ENCODE measurements at places on chromosomes 13 and 19.

GRCh38 chr19:51735759-51736449, 12.1 kb upstream of the HAS1 start:
- DNase-seq, result no peak

GRCh38 chr19:48654299-48655059, 8.5 kb upstream of the CA11 start:
- DNase-seq, result no peak

DNA sequence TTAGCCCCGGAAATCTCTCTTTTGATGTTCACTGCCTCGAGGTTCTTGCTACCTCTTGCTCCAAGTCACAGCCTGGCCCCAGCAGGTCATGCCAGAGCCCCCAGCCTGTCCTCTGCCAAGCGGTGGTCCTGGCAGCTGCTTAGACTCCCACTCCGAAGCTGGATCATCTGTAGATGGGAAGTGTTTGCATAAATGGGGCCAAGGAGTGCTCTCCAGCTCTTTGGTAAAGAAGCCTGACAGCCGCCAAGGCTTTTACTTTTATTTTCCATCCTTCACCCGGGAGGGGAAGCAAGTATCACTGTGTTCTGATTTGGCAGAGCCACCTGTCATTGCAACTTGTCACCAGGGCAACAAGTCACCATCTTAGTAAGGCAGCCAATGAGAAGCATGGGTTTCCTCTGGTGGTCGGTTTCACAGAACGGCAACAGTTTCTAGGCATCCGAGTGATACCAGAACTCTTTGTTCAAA, 10.6 kb upstream of the RETN start:
- DNase-seq, result no peak

GRCh38 chr19:18742838-18743783, 48.0 kb downstream of the COMP start:
- peak; percentile 88 for DNase-seq

- DNase-seq, result peak; percentile 24
Measured at GRCh38 chr19:56671613-56671994, at the start of gene ZNF835. TSS of gene ZNF835 (minus strand) at chr19:56671757. CDS start at chr19:56665198, 6,559 bp downstream.

- no peak for DNase-seq
Measured at GRCh38 chr13:33403807-33404362, 118.3 kb upstream of the STARD13 start.

DNA sequence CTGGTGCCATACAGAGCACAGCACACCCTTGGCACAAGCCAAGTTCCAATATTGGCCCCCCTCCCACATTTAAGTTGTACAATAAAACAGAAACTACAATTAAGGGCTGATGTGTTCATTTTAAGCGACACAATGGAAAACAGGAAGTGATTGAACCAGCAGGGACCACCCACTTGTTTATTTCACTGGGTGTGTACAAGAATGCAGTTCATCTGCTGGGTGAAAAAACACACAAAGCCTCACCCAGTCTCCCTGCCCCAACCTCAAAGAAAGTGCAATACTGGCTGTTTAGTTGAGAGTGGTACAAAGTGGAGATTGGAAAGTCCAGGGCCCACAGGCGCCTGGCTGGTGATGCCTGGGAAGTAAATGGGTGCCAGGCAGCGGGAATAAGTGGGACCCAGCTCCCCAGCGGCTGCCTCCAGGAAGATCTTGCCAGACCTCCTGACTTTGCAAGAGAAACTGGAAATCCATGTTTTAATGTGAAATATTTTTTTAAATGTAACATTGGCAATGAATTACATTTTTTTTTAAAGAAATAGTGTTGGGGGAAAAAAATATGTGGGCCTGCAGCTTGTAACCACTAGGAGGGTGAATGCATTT, 322.1 kb downstream of the ZNF536 start:
- DNase-seq, result no peak

GRCh38 chr19:51367255-51367564, 1.0 kb upstream of the ETFB start:
- no peak for DNase-seq

GRCh38 chr13:26847281-26847680, 86.7 kb upstream of the GPR12 start:
- DNase-seq, result no peak

DNA sequence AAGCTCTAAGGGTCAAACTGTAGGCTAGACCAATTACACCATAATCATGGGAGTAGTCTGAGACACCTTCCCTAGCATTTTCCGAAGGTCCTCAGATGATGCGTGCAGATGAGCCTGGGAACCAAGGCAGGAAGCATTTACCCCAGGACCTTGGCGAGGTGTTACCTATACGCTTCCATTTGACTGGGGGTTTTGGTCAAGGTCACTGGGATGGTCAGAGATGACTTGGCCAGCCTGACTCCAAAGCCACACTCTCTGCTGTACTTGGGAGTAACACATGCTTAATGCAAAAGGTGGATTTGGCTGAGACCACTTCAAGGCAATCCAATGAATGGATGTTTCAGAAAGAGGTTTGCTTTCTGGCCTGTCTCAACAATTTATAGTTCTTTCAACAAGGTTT, 98.9 kb upstream of the IRS2 start:
- DNase-seq, result no peak

GRCh38 chr19:7395360-7396066, 46.8 kb downstream of the ARHGEF18 start:
- peak; percentile 64 for DNase-seq

GRCh38 chr19:44684892-44685863, 13.8 kb upstream of the CEACAM16 start:
- peak; percentile 41 for DNase-seq

DNA sequence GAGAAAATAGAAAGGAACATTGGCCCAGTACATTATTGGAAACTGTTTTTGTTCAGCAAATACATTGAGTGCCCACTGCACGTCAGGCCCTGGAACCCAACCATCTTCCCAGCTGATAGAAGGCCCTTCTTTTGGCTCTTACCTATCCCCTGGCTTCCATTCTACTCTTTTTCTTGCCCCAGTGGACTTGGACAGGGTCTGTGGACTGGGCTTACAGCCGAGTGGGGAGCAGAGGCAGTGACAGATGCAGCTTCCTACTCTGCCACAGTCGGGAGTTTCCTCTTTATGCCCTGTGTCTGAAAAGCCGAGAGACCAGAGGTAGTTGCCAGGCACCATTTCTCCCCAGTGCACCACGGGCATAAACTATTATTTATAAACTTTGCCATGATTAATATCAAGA, 70.4 kb downstream of the ARHGAP35 start:
- DNase-seq, result no peak

DNA sequence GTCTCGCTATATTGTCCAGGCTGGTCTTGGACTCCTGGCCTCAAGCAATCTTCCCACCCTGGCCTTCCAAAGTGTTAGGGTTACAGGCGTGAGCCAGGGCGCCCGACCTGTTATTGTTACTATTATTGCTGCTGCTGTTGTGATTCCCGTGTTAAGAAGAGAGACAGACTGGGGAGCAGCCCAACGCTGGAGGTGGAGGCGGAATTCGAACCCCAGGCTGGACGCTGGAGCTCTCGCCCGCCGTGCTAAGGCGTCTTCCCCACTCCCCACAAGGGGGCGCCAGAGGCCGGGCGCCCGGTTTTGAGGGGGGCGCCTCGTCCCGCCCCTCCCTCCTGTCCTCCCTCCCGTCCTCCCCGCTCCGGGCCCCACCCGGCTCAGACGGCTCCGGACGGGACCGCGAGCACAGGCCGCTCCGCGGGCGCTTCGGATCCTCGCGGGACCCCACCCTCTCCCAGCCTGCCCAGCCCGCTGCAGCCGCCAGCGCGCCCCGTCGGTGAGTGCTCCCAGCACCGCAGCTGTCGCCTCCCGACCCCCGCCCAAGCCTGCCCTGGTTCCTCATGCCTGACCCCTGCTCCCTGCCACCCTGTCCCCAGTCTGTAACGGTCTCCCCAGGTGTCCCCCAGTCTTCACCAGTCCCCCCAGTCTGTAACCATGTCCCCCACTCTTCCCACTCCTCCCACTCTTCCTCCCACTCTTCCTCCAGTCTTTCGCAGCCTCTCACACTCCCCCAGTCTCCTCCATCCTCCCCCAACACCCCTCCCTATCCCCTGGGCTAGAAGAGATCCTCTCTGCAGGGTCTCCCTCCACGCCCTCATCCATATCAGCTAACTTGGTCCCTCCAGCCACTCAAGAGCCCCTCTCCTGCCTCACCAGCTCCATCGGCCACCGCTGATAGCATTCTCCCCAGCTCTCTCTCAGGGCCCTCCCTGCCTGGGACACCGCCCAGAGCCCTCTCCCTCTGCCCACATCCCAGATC, at the start of gene EHD2:
TSS of gene EHD2 (plus strand) at position 377 of the 976 bp plus-strand sequence. CDS start 3,191 bp downstream, outside the sequence.
- DNase-seq, result peak; percentile 58

GRCh38 chr13:44519642-44520041, 56.5 kb downstream of the TSC22D1 start:
- no peak for DNase-seq

GRCh38 chr13:43132257-43132656, 108.9 kb downstream of the DNAJC15 start:
- DNase-seq, result peak; percentile 57

- no peak for DNase-seq
Measured at GRCh38 chr19:8144273-8144995, 5.0 kb downstream of the FBN3 start.

GRCh38 chr19:6424195-6424938, at the start of gene KHSRP:
TSS of gene KHSRP (minus strand) at chr19:6424811. CDS start at chr19:6424701, 110 bp downstream.
- DNase-seq, result no peak

DNA sequence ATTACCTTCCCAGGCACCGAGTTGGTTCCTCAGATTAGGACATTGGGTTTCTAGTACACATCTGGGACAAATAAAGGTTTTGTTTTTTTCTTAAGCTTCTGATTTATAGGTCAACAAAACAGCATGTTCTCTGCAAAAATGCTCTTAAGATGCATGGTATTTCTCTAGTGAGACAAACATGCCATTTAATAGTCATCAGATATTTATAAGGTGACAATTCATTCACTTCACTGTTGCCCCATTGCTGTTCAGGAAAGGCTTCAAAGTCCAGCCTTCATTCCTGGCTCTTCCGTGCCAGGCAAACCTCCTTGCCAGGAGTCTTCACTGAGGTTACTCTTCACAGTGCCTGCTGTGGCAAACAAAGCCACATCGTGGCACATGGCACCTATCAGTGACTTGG, 156.3 kb upstream of the FNDC3A start:
- no peak for DNase-seq

DNA sequence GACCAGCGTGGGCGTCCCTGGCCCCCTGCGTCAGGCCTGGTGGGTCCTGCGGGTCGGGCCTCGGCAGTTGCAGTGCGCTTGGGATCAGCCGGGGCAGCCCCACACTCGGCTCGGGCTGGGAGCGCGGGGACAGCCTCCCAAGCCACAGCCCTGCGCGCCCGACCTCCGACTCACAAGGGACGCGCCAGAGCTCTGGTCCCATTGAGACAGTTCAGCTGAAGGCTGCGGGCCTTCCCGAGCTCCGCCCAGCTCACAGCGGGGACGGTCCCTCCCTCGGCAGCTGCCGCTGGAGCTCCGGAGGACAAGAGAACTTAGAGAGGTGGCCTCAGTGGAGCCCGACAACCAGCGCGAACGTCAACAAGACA, 45.7 kb upstream of the ZNF730 start:
- DNase-seq, result peak; percentile 68

- no peak for DNase-seq
Measured at GRCh38 chr13:21175656-21176214, 617 bp downstream of the SKA3 start.

GRCh38 chr13:90740099-90740498, 607.4 kb upstream of the MIR17HG start:
- no peak for DNase-seq

DNA sequence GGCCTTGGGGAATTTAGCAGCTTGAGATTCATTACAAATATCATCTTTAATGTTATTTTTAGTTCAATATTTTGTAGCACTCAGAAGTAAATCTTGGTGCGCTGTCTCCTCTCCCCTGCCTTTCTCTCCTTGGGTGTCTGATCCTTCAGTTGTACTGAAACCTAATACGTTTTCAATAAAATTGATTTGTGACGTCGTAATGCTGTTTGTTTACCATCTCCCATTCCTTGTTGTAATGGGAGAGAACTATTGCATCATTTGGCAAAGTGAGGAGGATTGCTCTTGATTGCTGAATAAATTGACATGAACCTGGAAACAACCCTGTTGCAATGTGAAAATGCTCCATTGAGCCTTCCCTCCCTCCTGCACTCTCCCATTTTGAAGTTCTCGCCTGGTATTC, 43.2 kb upstream of the TSHZ3 start:
- DNase-seq, result no peak

DNA sequence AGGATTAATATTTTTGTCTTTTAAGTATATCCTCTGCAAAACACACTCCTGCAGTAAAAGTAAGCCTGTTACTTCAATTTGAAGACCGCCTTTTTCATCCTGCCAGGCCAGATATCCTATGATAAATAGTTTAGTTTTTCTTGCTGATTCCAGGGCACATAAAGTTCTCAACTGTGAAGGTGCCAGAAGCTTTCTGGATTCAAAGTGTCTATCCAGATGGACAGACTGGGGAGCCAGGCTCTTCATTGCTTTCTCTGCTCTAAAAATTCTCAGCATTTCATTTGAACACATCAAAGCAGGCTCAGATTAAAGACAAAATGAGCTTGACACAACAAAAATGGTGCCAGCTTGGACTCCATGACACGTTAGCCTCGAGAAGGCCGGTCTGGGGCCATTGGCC, 53.6 kb upstream of the UBL3 start:
- DNase-seq, result no peak

DNA sequence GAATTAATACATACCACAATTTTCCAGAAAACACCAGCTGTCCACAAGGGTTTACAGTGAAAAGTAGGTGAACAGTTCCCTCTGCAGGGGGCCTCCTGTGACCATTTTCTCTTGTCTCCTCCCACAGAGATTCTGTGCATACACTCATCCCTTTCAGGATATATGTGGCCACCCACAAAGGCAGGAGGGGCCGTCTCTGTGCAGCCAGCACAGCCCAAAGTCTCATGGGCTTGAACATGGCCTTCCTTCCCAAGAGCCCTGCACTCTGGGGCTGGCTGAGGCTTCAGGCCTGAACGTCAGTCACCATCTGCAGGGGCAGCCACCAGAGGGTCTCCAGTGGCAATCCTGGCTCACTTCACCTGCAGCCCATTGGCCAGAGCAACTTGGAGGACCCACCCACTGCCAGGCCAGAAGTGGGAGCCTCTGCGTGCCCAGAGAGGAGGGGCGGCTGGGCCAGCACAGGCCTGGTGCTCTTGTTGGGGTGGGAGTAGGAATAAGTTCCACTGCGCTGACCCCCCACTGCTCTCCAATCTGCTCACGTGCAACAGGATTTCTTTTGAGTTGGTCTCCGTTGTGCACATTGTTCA, 25.1 kb downstream of the TMEM161A start:
- no peak for DNase-seq

DNA sequence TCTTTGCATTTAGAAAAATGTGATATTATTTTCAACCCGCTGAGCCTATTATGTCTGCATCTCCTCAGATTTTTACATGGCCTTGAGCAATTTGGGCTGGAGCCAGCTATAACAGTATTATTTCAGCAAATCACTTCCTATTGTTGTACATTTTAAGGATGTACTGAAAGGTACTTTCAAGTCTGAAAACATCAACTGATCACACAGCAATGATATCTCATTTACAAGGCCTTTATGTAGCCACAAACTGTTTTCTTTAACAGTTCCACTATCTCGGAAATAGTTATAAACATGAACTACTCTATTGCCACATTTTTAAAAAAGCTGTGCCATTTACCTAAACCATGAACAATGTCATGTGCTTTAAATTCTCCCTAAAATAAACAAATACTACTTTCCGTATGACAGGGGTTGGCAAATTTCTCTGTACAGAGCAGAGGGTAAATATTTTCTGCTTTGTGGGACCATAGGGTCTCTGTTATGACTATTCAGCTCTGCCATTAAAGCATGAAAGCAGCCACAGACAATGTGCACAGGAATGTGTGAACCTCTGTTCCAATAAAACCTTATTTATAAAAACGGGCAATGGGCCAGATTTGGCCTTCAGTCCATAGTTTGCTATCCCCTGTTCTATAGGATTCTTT, 560.4 kb downstream of the GPC6 start:
- DNase-seq, result no peak
